Heart left ventricle (tissue), 16 donors: ENCODE measurements at places on chromosomes 1 and 21.

DNA sequence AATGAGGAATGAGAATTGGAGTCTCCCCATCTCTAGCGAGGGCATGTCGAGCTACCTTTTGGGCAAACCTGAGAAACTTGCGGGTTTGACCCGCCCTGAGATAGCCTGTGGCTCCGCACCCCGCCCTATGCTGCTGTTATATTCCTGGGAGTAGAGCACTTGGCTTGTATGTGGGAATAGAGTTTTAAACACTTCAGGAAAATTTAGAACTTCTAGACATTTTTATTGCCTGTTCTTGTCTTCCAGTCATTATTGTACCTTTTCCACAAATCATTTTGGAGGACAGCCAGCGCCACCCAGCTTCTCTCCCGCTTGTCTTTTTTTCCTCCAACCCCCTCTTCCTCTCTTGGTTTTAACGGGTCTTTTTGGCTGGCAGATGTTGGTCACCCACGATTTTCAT lies 738 bp downstream of the GNPAT start:
- no peak for DNase-seq

GRCh38 chr1:180532854-180533253 lies 25.9 kb upstream of the OVAAL start:
- DNase-seq, result no peak

DNA sequence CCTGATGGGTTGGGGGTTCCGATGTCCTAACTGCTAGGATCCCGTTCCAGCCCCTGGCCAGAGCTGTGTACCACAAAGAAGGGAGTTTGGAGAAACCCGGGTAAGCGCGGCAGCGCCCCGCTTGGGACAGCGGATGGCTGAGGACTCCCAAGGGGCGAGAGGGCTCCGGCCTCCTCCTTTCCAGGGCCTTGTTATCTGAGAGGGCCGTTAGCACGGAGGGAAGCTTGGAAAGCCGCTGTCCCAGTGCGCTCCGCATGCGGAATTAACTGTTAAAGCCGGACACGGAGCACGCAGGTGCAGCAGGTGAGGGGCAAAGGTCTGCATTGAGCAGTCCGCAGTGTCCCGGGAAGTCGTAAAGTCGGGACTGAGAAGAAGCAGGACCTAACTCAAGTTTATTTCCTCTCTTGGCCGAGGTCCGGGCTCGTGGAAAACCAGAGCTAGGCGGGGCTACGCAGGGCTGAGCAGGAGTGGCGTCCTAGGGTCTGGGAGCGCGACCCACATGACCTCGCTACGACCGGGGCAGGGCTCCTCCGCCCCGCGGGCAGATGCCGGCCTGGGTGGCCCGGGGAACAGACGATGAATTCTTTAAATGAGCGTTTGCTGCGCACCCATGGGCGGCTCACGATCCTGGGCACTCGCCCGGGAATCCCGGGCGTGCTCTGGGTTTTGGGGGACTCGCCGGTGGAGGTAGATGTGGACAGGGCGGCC lies 4.5 kb downstream of the LHX4 start:
- no peak for DNase-seq

DNA sequence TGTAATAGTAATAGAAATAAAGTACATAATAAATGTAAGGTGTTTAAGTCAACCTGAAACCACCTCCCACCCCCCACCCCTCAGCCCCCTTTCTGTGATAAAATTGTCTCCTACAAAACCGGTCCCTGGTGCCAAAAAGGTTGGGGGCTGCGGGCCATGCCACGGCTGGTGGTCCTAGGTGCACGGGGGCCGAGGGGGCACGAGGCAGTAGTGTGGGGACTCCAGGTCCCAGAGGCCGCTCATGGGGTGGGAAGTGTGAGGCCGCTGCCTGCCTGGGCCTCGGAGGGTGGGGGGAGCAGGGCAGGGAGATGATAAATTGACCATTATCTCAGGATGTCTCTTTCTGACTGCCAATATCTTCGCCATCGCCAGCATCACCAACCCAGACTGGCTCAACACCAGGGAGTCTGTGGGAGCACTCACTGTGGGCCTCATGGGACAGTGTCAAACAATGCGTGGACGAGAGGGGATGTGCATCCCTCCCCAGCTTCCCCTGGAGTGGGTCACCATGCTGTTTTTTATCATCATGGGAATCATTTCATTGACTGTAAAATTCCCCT lies 6.5 kb downstream of the ZBTB17 start:
- DNase-seq, result no peak

DNA sequence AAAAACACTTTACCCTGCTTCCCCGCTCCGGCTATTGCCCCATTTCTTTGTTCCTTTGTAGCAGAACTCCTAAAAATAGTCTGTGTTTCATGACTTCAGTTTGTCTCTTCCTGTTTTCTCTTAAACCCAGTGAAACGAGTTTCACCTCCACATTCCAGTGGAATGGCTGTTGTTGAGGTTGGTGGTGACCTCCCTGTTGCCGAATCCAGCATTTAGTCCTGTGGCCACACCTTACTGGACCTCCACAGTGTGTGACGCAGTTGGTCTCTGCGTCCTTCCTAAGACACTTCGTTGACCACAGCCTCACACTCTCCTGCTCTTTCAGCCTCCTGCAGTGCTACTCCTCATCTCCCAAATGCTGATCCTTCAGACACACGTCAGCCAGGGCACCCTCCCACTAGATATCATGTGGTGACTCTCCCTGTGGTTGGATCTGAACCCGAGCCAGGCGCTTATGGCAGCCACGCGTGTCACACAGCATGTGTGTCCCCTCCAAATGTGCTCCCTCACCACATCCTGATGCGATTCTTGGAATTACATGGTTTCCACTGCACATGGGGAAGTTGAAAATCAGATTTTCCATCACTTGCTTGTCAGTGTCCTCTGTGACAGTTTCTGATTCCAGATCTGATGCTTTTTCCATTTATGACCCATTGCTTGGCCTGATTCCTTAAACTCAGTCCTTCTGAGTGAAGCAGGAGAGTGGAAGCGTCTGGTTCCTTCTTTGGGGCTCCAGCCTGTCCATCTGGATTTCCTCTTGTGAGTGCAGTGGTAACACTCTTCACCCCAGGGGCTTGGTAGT lies 99.1 kb upstream of the ARTN start:
- no peak for DNase-seq

DNA sequence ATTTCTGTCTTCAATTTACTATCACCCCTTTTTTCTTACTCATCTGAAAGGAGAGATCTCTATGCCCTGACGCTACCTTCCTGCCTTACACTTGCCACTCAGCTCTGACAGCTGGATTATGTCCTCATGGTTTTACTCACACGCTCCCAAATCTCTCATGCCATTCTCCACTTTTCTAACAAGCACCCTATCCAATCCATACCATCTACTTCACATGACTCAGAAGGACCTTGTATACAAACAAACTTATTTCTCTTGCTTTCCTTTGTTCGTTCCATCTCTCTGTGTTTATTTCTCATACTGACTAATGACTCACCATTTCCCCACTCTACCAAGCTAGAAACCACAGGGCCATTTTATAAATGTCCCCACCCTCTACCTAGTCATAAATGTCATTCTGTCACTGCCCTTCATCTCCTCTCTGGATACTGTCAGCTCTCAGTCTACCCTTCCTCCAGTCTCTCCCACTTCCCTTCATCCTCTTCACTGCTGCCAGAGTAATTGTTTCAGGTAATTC lies 87.3 kb downstream of the USP24 start:
- no peak for DNase-seq

GRCh38 chr1:84462118-84462517 lies 16.9 kb upstream of the RPF1 start:
- DNase-seq, result no peak

DNA sequence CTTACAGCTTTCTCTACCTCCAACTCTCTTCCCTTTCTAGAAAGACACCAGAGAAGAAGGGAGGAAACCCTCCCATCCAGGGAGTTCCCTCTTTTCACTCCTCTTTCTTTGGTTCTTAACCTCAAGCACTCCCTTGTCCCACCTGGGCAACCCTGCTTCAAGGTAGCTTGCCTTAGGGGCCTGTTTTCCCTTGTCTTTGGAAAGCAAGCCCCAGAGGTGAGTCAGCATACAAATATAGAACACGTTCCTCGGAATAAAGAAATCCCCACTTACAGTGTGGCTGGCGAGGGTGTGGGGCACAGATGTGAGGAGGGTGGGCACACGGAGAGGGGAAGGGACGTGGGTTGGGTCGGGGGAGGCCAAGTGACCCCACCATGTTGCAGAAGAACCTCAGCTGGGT lies 26.1 kb upstream of the KCNE2 start:
- no peak for DNase-seq

GRCh38 chr1:54245501-54245900 lies 45.5 kb downstream of the MRPL37 start:
- no peak for DNase-seq

DNA sequence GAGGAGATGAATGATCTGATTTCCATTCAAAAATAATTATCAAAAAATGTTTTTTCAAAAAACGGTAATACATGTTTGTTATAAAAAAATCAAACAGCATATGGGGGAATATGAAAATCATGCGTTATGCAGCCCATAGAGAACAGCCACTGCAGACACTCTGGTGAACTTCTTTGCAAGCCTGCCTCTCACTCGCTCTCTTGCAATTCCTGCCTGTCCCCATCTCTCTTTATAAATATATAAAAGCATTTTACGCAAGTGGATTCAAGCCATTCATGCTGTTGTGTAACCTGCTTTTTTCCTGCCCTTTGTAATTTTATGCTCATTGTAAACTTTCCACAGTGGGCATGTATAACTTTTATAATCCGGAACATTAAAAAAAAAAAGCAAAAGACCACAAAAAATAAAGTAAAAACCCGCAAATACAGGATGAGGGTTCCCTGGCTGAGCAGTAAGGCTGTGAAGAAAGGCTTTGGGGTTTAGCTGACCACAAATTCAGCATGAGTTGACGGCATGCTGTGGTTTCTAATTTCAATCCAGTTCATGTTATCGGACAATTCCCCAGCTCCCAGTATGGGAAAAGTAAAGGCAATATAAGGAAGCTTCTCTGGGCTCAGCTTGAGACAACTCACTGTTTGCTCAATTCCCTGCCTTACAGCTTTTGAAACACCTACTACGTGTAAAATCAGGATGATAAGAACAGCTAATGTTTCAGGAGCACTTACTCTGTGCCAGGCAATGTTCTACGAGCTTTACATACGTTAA lies 52.8 kb upstream of the ZBTB40 start:
- DNase-seq, result no peak

DNA sequence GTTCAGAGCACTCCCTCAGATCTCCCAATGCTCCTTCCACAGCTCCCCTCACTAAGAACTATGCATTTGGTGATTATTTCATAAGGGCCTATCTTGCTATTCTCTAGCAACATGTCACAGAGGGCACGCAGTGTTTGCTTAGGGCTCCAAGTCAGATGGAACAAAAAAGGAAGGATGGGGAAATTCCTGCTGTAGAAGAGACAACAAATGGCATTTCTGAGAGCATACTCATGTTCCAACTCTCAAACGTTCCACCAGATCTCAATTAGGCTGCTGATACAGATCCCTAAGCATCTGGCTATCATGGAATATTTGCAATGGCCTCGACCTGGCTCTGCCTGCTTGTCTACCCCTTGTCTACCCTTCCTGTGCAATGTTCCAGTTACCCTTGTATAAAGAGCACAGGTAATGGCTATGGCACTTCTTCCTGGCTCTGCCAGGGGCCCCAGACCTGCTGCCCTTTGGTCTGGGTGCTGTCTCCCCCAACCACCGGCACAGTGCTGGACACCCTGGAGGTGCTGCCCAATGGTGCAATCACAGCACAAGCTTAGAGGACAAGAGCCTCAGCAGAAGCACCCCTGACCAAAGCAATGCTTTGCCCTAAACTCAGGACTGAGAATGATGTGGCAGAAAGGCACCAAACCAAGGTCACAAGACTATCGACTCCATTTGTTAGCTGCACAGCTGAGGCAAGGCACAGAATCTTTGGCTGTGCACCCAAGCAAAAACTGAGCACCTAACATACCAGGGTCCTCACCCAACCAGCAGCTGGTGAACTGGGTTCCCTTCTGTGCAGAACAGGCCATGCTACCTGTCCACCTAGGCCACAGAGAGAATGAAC lies 3.6 kb downstream of the PARP1 start:
- no peak for DNase-seq

GRCh38 chr1:119462964-119463363 lies 44.0 kb upstream of the HSD3B1 start:
- DNase-seq, result no peak

- DNase-seq, result no peak
Observed at GRCh38 chr1:97332716-97333115, 588.1 kb downstream of the DPYD start.

DNA sequence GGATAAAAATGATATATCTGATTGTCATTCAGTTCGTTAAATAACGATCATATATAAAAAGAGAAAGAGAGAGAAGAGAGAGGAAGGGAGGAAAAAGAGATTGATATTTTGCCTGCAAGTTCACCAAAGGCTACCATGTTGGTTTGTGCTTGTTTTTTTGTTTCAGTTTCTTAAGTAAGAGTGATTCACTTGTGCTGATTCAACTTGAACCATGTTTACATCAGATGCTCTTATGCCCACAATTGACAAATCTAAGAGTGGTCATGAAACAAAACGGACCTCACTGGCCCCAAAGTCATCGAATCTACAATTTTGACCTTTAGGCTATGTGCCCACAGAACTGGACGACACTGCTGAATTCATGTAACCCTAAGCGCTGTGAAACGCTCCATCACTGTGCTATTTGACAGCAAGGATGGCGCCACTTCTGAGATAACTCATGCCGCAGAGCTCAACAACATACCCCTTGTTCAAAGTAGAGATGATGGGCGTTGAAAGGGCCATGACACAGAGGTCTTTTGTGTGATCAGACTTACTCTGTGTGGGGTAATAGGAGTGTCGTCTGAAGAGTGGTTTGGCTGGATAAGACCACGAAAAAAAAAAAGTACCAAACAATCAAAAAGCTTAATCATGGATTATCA lies 481.4 kb downstream of the SETD4 start:
- DNase-seq, result no peak

DNA sequence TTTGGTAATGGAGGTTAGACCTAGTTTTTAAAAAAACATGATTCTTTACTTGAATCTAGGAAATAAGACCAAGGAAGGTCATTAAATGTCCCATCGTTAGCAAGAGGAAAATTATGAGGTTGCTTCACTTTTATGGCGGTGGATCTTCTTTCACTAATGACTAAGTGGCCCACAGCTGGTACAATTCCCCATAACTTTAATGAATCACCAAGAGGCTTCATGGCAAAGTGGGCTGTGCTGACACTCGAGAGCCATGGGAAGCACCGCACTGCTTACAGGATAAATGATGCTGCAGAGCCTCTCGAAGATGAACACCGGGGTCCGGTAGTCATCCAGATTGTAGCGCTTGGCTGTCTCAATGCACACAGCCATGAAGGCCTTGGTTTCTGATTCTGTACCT lies 108.8 kb downstream of the UBR4 start:
- DNase-seq, result no peak

- DNase-seq, result no peak
Observed at GRCh38 chr21:20902998-20903397, 95.2 kb upstream of the NCAM2 start.

- DNase-seq, result no peak
Observed at GRCh38 chr21:35324372-35325220, 275.5 kb upstream of the RUNX1 start.
